CD4-positive, alpha-beta T cell treated with Interleukin-15 for 4 hours (primary cell): ENCODE measurements at places on chromosomes 12 and 14.
A peak's percentile ranks its signal among the peaks of the same experiment; 100 is the strongest.

- DNase-seq: peak; percentile 29
These were observed 65.4 kb downstream of the TAOK3 start for GRCh38 chr12:118307069-118307954.

DNA sequence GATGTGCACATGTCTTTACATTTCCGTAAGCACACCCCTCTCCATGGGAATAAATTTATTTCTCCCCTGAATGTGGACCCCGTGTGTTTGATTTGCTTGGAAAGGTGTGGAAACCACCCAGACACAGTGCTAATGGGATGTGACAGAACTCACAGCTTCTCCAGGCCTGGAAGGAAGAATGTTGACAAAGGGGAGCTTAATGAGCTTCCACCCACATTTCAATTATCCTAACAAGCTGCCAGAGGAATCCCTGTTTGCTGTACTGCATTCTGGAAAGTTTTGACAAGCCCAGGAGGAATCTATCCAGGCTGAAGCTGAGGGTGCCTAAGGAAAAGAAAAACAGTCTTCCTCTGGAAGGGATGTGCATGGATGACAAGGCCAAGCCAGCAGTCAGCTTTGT lies 51.2 kb upstream of the CCDC60 start:
- DNase-seq: no peak

DNA sequence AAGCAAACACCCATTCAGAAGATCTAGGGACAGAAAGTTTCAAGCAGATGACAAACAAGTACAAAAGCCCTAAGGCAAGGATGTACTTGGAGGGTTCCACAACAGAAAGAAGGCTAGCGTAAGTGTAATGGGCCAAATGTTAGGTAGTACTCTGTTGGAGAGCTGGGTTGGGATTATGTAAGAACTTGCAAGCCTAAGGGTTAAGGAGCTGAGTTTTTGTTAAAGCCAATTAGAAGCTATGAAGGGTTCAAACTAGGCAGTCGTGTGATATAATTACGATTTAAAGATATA lies 41.4 kb downstream of the HECTD1 start:
- DNase-seq: no peak

DNA sequence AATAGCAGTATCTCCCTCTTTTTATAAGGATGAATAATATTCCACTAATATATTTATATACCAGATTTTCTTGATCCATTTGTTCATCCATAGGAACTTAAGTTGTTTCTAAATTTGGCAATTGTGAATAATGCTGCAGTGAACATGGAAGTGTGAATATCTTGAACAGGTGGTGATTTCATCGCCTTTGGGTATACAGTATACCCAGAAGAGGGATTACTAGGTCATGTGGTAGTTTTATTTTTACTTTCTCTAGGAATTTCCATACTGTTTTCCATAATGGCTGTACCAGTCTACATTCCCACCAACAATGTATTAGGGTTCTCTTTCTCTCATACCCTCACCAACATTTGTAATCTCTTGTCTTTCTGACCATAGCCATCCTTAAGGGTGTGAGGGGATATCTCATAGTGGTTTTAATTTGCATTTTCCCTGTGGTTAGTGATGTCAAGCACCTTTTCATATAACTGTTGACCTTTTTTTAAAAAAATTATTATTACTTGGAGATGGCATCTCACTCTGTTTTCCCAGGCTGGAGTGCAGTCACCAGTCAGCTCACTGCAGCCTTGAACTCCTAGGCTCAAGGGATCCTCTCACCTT lies 20.5 kb downstream of the PPHLN1 start:
- DNase-seq: no peak

- no peak for DNase-seq
These were observed 123.1 kb downstream of the GALC start for GRCh38 chr14:87869619-87870583.

DNA sequence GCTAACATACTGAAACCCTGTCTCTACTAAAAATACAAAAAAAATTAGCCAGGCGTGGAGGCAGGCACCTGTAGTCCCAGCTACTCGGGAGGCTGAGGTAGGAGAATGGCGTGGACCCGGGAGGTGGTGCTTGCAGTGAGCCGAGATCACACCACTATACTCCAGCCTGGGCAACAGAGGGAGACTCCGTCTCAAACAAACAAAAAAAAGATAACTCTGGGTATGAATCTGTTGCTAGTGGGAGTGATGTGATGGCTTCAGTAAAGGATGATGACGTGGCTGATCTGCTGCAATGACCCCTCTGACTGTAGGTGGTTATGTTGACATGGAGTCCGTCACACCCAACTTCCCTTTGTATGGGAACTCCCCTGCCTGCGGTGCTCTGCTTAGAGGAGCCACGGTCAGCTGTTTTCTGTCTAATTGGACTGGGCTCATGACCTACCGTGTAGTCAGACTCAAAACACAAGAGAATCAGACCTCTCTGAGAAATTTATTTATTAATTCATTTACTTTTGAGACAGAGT lies 59.1 kb upstream of the MED13L start:
- DNase-seq: peak; percentile 17

DNA sequence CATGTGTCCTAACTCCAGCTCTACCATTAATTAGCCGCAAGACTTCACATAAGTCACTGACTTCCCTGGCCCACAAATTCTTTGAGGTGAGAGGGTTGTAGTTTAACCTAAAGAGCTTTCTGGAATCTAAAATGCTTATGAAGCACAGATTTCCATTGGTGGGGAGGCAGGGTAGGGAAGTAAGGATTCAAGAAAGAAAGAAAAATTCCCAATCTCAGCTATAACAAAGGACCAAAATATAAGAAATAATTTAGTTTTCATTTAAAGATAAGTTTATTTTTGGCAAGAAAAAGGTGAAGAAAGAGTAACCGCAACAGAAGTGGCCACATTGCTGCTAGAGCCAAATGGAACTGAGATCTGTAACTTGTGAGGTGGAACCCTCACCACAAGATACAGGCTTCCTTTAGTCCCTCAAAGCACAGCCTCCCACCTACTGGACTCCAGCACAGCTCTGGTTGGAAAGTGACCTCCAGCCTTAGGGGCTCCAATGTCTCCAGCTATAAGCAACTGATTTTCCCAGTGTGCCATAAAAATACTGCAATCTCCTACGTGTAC lies 23.6 kb downstream of the DAD1 start:
- no peak for DNase-seq
